Upper lobe of right lung (tissue), 1 donor: ENCODE measurements at places on chromosomes 3 and 15.

DNA sequence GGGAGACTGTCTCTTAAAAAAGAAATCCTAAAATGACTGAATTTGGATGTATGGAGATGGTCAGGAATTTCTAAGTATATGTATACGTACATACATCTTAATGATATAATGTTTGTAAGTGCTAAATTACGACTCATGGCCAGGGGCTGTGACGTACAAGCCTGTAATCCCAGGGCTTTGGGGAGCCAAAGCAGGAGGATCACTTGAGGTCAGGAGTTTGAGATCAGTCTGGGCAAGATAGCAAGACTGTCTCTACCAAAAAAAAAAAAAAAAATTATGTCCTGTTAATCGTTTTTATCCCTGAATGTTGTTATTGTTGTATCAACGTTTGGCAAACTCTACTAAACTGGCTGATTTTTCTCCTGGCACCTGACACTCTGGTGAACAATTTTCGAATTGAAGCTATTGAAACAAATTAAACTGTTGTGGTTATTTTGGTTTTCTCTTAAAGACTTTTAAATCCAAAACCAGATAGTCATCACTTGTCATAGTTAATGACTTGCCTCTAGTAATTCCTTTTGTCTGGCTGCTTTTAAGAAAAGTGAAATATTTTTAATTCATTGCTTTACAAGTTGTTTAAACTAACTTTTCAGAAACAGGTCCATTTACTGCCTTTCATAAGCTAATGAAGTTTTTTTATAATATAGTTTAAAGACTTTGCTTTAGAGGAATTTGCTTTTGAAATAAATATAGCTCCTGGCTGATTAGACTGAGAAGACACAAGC is 7.0 kb downstream of the MORF4L1 start:
- peaks cover 54% of the 10 kb centered on the region for H3K4me1 ChIP-seq
- no peaks in the 10 kb centered on the region for H3K27me3 ChIP-seq
- H3K4me3 ChIP-seq, result no peak overlapping the region
- H3K36me3 ChIP-seq, result peaks cover 44% of the 10 kb centered on the region
- no peak for DNase-seq

GRCh38 chr15:58952751-58953150 is 19.3 kb upstream of the SLTM start:
- no peaks in the 10 kb centered on the region for H3K27me3 ChIP-seq
- no peak overlapping the region for H3K4me3 ChIP-seq
- no peak for DNase-seq
- H3K27ac ChIP-seq, result no peak overlapping the region

DNA sequence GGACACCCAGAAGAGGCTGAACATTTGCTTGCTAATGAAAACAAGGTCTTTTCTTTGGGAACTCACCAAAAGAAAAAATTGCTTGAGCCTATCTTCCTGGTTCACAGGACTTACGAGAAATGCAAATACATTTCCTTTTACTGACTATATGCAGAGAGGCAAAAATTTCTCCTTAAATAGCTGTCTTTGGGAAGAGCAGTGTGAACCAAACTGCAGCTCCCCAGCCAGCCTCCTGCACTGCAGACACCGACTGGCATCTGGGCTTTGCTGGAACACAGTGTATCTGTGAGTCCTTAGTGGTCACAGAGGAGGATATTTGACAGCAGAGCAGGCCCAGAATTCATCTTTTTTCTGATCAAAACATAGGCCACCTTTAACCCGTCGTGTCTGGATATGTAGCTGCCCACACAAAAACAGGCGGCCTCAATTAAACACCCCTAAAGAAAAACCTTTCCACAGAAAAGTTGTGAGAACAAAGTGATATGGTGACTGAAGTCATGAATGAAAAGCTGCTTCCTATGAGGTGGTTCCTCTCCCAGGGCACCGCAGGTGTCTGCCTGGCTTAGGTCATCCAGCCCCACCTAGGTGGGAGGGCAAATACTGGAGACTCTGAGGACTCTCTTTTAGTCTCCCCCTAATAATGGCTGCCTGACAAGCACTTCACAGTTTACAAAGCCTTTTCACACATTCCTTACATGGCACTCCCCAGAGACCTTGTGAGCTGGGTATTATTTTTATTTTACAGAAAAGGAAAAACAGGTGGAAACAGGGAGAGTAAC is 46.1 kb upstream of the TMEM158 start:
- no peaks in the 10 kb centered on the region for H3K4me1 ChIP-seq
- no peak overlapping the region for H3K27ac ChIP-seq
- no peak for DNase-seq
- no peak overlapping the region for H3K4me3 ChIP-seq
- no peaks in the 10 kb centered on the region for H3K27me3 ChIP-seq

GRCh38 chr3:71912839-71913495 is 128.0 kb upstream of the PROK2 start:
- no peak overlapping the region for H3K4me3 ChIP-seq
- peaks cover 12% of the 10 kb centered on the region for H3K27me3 ChIP-seq
- no peak for DNase-seq
- no peaks in the 10 kb centered on the region for H3K36me3 ChIP-seq
- H3K27ac ChIP-seq, result no peak overlapping the region

GRCh38 chr3:177536873-177537272 is 339.6 kb upstream of the TBL1XR1 start:
- H3K4me3 ChIP-seq, result no peak overlapping the region
- DNase-seq, result no peak
- H3K27ac ChIP-seq, result no peak overlapping the region
- no peaks in the 10 kb centered on the region for H3K27me3 ChIP-seq
- peaks cover 24% of the 10 kb centered on the region for H3K4me1 ChIP-seq

DNA sequence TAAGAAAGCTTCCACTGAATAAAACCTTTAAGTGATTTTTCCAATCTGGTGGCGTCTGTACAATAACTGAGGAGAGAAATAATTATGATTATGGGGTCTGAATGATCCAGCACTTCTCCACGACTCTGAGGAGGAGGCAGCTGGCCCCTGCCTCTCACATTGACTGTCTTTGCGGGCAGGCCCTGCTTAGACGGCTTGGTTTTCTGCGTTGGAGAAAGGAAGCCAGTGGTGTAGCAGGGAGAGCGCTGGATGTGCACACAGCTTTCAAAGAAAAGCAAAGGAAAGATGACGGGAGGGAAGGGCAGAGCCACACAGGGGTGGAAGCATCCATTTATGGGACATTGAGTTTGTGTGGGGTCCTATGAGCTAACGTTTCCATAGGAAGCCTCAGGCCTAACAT is 62.5 kb downstream of the MGLL start:
- H3K36me3 ChIP-seq, result peaks cover 7% of the 10 kb centered on the region
- H3K27me3 ChIP-seq, result no peaks in the 10 kb centered on the region
- H3K27ac ChIP-seq, result no peak overlapping the region
- H3K4me3 ChIP-seq, result no peak overlapping the region
- DNase-seq, result no peak
- peaks cover 34% of the 10 kb centered on the region for H3K4me1 ChIP-seq

- DNase-seq, result no peak
- H3K27ac ChIP-seq, result no peak overlapping the region
- H3K4me3 ChIP-seq, result no peak overlapping the region
- no peaks in the 10 kb centered on the region for H3K27me3 ChIP-seq
- H3K36me3 ChIP-seq, result no peaks in the 10 kb centered on the region
- H3K4me1 ChIP-seq, result no peaks in the 10 kb centered on the region
Observed at GRCh38 chr15:38307251-38307650, 54.6 kb downstream of the SPRED1 start.

- no peak for DNase-seq
- no peak overlapping the region for H3K27ac ChIP-seq
- H3K4me1 ChIP-seq, result peaks cover 18% of the 10 kb centered on the region
- H3K4me3 ChIP-seq, result no peak overlapping the region
- no peaks in the 10 kb centered on the region for H3K36me3 ChIP-seq
Observed at GRCh38 chr15:65793818-65794104, 1.7 kb upstream of the DENND4A start.

- H3K36me3 ChIP-seq, result peaks cover 47% of the 10 kb centered on the region
- H3K4me1 ChIP-seq, result peaks cover 23% of the 10 kb centered on the region
- H3K27ac ChIP-seq, result peak overlapping the region; percentile 67
- no peak for DNase-seq
- no peak overlapping the region for H3K4me3 ChIP-seq
Observed at GRCh38 chr15:65258375-65259262, 28.1 kb downstream of the PARP16 start.

- H3K27ac ChIP-seq, result no peak overlapping the region
- H3K27me3 ChIP-seq, result no peaks in the 10 kb centered on the region
- no peak for DNase-seq
Observed at GRCh38 chr15:71747128-71748083, 62.9 kb upstream of the NR2E3 start.

DNA sequence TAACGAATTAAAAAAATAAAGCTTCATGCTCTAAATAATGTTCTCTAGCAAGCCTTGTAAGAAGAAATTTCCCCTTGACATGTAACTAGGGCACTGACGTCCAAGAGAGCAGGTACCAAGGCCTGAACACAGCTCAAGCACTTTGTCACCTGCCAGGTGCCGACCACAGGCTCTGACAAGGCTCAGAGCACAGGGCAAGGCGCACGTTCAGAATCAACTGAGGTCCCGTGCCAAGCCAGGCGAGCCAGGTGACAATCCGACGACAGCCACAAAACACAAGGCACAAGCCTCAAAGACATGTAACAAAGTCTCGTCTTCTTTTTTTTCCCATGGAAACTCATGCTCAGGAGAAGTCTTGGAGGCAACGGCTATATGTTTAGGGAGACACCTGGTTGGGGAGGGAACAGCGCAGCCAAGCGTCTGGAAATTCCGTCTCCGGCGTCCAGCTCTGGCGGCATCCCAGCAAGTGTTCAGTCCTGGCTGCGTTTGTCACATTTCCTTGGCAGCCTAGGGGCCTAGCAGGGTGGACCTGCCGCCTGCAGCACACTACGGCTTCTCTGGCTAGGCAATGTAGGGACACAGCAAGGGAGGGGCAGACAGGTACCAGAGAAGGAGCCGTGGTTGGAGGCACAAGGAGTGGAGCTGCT is 76.7 kb downstream of the ADAMTS17 start:
- no peak for DNase-seq
- H3K4me3 ChIP-seq, result no peak overlapping the region
- no peak overlapping the region for H3K27ac ChIP-seq
- no peaks in the 10 kb centered on the region for H3K27me3 ChIP-seq

DNA sequence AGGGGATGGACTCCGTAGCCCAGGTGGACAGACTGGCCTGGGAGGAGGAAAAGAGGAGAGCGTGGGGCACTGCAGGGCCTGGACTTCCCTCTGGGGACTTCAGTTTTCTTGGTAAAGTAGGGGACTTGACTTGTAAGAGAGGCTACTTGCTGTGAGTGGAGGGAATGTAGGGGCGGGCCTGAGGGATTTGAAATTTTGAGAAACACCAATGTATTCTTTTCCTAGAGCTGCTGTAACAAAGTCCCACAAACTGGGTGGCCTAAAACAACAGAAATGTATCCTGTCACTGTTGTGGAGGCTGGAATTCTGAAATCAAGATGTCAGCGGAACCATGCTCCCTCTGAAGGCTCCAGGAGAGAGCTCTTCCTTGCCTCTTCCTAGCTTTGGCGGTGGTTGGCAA is 5.8 kb upstream of the HEG1 start:
- no peak for DNase-seq
- H3K4me3 ChIP-seq, result peak overlapping the region; percentile 6
- H3K36me3 ChIP-seq, result no peaks in the 10 kb centered on the region
- peaks cover 50% of the 10 kb centered on the region for H3K4me1 ChIP-seq

DNA sequence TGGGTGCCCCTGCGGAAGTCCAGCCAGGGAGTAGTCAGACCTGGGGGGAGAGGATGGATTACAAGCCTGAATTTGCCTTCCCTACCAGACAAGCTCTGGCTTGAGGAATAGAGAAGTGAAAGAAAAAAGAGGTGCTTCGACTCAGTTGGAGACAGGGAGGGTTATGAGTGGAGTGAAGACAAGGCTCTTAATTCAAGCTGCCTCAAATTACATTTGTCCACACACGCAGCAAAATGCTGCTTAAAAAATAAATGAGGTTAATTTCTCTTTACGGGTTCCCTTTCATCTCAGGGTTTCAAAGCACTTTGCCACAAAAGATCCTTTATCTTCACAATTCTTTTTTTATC is 49.0 kb upstream of the SLC4A7 start:
- H3K4me1 ChIP-seq, result peaks cover 23% of the 10 kb centered on the region
- no peak for DNase-seq
- no peak overlapping the region for H3K4me3 ChIP-seq
- H3K36me3 ChIP-seq, result no peaks in the 10 kb centered on the region
- H3K27ac ChIP-seq, result no peak overlapping the region

DNA sequence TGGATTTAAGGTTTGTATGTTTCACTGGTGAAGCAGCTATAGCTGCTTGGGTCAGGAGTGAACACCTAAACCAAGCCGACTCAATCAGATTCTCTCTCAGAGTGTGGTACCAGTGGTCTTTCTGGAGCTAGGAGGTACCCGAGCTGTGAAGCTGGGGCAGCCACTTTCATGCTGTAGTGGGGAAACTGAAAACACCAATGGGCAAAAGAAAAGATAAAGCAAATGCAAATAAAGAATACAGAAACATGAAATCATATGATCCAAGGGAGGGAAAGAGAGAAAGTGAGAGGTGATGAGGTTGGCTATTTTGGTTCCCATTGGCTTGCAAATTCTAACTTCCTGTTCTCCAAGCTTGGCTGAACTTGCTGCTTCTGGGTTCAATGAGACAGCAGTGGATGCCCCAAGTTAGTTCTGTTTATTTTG is 212.3 kb upstream of the CFAP20DC start:
- H3K27me3 ChIP-seq, result no peaks in the 10 kb centered on the region
- no peak overlapping the region for H3K27ac ChIP-seq
- no peak overlapping the region for H3K4me3 ChIP-seq
- DNase-seq, result no peak
- no peaks in the 10 kb centered on the region for H3K36me3 ChIP-seq
- no peaks in the 10 kb centered on the region for H3K4me1 ChIP-seq

- no peak overlapping the region for H3K27ac ChIP-seq
- H3K27me3 ChIP-seq, result no peaks in the 10 kb centered on the region
- DNase-seq, result no peak
- H3K36me3 ChIP-seq, result peaks cover 89% of the 10 kb centered on the region
- H3K4me3 ChIP-seq, result no peak overlapping the region
Observed at GRCh38 chr15:44570361-44570760, 33.4 kb downstream of the EIF3J start.

DNA sequence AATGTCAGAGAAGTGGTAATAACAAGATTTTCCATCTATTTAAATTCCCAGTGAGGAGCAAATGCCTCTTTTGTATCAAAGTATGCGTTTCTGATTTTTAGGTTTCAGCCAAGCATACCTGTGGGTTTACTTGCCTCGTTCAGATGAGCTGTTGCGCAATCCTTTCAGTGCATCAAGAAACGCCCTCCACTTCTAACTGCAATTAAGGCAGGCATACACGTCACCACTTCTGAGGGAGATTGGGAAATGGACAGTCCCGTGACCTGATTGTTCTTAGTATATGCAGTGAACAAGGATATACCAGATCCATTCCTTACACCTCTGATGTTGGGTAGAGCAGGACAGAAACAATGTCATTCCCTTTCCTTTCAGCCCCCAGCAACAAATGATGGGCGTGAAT is 219.0 kb downstream of the ITPR1 start:
- H3K36me3 ChIP-seq, result peaks cover 48% of the 10 kb centered on the region
- H3K4me3 ChIP-seq, result peak overlapping the region; percentile 12
- H3K4me1 ChIP-seq, result peaks cover 15% of the 10 kb centered on the region
- peak overlapping the region; percentile 77 for H3K27ac ChIP-seq
- no peaks in the 10 kb centered on the region for H3K27me3 ChIP-seq

- DNase-seq, result no peak
- H3K27ac ChIP-seq, result no peak overlapping the region
- H3K27me3 ChIP-seq, result no peaks in the 10 kb centered on the region
- no peak overlapping the region for H3K4me3 ChIP-seq
- no peaks in the 10 kb centered on the region for H3K36me3 ChIP-seq
Observed at GRCh38 chr15:89071471-89071870, 16.8 kb upstream of the ABHD2 start.
